ENCODE measurements at places on chromosomes 2 and 18.

DNA sequence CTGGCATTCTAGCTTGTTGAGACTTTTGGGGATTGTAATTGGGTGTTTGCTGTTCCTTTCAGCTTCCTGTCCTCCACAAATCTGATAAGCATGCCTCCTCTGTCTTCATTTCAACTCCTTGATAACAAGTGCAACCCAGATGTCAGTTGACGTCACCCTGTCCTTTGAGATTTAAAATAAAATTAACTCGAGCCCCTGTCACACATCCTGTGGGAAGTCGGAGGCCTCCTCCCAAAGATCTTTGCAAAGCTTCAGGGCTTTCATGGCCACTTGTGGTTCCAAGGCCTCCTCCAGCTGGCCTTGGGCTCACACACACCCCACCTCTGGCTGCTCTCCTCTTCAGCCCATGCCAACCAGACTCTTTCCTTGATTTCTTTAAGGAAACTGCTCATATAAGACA lies 69.9 kb upstream of the ITGA6 start:
- no peak for DNase-seq

- no peak for DNase-seq
These were observed 41.3 kb downstream of the HDHD2 start for GRCh38 chr18:47108998-47109405.

GRCh38 chr2:2524348-2524941 lies 193.4 kb upstream of the MYT1L start:
- DNase-seq = no peak

GRCh38 chr18:4987452-4988405 lies 209.3 kb downstream of the AKAIN1 start:
- DNase-seq = no peak

DNA sequence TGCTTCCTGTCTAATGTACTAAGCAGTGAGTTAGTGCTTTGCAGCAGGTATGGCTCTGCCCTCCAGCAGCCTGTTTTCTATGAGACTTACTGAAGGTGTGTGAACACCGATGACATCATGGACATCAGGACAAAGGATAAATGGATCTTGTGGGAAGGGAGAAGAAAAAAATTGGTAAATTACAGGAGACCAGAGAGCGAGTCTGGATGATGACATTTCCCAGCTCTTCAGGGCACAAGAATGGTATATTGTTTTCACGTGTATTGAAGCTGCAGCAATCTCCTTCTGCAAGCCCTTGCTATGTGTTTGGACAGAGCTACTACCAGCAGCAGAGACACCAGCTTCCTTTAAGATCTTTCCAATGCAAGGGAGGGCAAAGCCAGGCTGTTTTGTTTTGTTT lies 47.2 kb downstream of the DCC start:
- no peak for DNase-seq

GRCh38 chr2:168180914-168181313 lies 66.5 kb downstream of the STK39 start:
- DNase-seq = no peak

GRCh38 chr2:100367163-100367562 lies 44.9 kb upstream of the LONRF2 start:
- no peak for DNase-seq

- DNase-seq = no peak
These were observed 4.7 kb downstream of the LONRF2 start for GRCh38 chr2:100317634-100318033.

DNA sequence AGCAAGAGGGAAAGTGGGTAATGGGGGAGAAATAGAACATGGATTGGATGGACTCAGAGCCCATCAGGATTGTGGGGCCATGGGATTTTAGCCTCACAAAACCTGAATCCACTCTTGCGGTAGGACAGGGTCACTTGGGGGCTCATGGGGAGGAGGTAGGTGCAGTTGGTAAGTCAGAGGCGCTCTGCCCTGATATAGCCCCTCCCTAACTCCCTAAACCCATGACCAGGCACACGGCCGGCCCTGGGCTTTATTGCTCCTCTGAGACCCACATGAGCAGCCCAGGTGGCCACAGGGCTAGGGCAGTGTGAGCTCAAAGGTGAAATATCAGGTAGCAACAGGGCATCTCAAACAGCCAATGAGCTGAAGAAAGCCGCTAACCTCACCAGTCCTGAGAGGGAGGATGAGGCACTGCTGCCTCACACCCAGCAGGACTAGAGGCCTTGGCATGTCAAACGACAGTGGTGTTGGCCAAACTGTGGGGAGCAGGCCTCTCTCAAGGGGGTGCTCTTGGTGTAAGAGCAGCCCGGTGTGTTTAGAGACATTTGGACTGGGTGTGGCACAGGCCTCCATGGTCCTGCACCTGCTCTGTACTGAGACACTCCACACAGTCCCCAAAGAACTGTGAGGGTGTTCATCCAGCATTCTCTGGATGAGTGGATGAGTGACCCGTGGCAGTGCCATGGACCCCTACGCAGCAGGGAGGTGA lies 90.8 kb upstream of the HS6ST1 start:
- no peak for DNase-seq

- DNase-seq = no peak
These were observed 56.8 kb downstream of the POLR1A start for GRCh38 chr2:86048888-86049287.

DNA sequence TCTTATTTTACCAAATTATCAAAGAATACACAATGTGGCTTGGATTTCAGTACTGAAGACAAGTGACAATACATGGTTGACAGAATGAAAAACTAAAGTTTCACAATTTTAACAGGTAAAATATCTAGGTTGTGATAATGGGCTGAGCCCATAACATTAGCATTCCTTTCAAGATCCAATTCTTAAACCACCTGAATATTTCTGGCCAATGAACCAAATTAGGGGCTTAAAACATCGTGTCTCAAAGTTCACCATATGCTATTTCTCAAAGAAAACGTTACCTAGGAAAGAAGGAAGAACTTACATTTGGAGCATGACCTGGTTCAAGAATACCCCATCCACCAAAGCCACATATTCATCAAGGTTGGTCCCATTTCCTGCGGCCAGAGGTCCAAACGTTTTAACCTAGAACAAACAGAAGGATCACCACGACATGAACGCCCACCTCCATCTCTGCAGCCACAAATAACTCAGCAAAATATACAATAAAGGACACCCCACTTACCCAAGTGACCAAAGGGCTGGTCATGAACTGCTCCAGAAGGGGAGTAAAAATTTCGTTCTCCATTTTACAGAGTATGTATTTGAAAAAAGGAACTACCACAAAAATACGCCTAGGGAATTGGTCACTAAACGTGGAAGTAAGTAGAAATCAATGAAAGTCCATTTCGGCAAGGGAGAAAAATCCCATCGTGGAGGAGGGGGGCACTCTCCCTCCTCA lies 984 bp downstream of the CCDC88A start:
- DNase-seq = peak; percentile 35

- DNase-seq = no peak
These were observed 174.2 kb downstream of the RTP5 start for GRCh38 chr2:242043538-242044312.

GRCh38 chr2:105610576-105611332 lies 134.0 kb upstream of the NCK2 start:
- peak; percentile 58 for DNase-seq

GRCh38 chr2:121128741-121129659 lies 156.0 kb downstream of the TFCP2L1 start:
- DNase-seq = no peak

- DNase-seq = no peak
These were observed 337.2 kb downstream of the NBAS start for GRCh38 chr2:15223887-15224286.

DNA sequence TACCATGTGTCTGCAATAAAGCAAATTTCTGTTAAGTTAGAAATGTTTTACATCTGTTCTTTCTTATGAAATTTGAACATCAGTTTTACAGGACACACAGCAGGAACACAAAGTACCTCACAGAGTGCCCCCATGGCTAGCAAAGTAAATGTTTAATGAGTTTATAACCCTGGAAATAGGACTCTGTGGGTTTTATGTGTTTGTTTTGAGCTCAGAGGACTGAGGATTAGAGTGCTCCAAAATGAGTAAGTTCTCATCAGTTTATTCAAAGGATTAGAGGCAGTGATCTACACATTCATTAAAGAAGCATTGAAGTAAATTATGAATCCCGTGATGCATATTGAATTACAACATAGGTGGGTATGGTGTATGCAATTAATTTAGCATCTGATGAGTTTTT lies 281.8 kb downstream of the GULP1 start:
- DNase-seq = no peak

GRCh38 chr2:147945660-147946059 lies 74.9 kb downstream of the ORC4 start:
- no peak for DNase-seq

DNA sequence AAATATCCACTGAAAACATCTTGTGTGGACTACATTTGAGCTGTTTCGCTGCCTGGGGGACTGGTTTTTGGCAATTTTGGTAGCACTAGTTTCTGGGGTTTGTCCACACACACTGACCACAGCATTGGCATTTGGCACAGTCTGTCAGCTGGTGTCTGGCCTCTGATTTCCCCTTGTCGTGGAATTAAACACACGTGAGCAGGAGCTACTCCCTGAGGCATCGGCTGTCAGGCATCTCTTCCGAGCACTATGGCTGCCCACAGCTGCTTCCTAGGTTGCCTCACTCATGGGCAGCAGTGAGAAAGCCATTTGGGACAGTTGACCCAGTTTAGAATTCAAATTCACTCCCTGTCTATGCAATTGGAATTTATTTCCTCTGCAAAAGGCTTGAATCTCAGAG lies 46.8 kb upstream of the FZD5 start:
- no peak for DNase-seq

DNA sequence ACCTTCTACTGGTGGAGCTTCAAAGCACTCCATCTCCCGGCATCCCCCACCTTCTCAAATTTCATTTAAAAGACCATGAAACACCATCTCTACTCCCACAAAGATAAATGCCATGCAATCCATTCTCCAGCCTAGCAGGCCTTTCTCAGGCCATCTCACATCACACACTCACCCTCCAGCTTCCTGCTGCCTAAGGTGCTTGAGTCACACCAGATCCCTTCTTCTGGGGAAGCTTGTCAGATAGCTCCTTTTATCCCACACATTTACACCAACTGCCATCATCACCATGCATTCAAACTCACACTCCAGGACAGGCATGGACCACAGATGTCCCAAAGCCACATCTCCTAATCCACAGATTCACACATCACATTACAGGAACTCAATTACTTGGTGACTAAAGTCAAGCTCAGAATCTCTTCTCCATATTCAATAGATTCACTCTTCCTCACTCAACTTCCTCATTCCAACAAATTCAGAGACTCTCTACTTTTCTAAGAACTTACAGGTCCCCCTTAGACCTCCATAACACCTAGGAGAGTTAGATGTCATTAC lies 292.5 kb downstream of the TNS1 start:
- no peak for DNase-seq

DNA sequence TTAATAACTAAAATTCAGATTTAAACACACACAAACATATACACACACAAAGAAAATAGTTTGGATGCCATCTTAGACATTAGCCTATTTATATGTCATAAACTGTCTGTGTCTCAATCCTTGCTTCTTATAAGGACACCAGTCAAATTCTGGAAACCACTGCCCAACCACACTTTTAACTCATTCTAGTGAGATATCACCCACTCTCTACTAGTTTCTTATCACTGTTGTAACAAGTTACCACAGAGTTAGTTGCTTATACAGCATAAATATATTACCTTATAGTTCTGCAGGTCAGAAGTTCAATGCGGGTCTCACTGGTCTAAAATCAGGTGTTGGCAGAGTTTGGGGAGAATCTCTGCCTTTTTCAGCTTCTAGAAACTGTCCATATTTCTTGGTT lies 239.1 kb downstream of the MTX2 start:
- DNase-seq = no peak

DNA sequence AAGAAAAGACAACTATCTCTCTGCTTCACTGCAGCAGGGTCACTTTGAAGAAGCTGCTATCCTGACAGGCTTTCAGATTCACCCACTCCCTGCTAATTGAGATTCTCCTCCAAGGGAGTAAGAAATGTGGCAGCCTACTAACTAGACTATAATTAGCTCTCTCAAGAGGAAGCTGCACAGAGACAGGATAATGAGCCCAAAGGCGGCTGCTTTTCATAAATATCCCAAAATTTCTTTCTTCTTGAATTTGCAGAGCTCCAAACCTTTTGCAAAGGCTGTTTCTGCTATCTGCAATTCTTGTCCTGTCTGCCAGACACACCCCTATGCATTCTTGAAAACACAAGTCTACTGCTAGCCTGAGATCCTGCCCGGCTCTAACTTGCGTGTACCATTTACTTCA lies 54.0 kb upstream of the RNU4ATAC start:
- DNase-seq = no peak

DNA sequence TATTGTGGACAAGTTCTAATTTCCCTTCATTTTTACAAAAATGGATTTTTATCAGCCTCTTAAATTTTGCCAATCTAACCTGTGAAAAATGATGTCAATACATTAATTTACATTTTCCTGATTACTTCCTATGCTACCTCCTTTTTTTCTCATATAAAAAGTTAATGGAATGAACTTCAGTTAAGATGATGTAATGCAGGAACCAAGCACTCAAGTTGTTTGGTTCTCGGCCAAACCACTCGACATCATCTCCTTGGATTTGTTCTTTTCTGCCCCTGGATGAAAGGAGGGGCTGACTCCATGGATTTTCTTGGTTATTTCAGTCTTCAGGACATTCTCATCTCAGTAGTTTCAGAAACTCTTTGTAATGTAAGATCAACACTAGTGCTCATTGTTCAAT lies 253.1 kb upstream of the NXPH2 start:
- no peak for DNase-seq

DNA sequence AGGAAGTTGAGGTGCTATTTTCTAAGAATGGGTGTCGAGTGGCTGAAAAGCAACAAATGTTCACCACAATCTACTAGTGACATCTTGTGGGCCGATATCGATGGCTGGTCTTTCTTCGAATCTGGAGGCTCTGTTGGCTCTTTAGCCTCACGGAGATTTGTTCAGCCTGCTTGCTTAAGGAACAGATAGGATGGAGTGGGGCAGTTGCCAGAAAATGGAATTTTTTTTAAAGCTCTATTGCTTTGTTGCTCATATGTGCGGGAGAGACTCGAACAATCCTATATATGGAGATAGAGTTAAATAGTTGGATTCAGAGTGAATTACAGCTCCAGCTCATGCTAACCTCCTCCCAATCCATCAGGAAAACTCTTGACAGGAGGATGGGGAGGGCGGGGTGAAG lies 70.9 kb upstream of the LYPD6B start:
- no peak for DNase-seq

- DNase-seq = no peak
These were observed 84.6 kb downstream of the PLCL1 start for GRCh38 chr2:197889041-197889440.

GRCh38 chr18:56451188-56451587 lies 187.2 kb downstream of the TXNL1 start:
- no peak for DNase-seq
